ENCODE measurements at places on chromosomes 7 and 10. TPM values are rescaled to one million over a fixed set of nuclear protein-coding genes. Genes with fewer than 3 reads are reported as not detected.

The GPC2 gene
- 28.8 TPM for total RNA-seq

The MBL2 gene
- not detected for total RNA-seq

The CAMK2B gene
- 39.1 TPM for total RNA-seq

The MRC1 gene
- total RNA-seq = 9.5 TPM

The PPIF gene
- total RNA-seq = 14.0 TPM

The CNPY1 gene
- total RNA-seq = not detected

The PGAM2 gene
- total RNA-seq = 23.7 TPM

The ENTPD1 gene
- 27.6 TPM for total RNA-seq

The UNCX gene
- 1.3 TPM for total RNA-seq

The RAB18 gene
- 80.2 TPM for total RNA-seq

The VIPR2 gene
- 13.5 TPM for total RNA-seq

Data from camera-type eye (tissue), 1 donor.